ENCODE measurements at places on chromosomes 3 and 15.

DNA sequence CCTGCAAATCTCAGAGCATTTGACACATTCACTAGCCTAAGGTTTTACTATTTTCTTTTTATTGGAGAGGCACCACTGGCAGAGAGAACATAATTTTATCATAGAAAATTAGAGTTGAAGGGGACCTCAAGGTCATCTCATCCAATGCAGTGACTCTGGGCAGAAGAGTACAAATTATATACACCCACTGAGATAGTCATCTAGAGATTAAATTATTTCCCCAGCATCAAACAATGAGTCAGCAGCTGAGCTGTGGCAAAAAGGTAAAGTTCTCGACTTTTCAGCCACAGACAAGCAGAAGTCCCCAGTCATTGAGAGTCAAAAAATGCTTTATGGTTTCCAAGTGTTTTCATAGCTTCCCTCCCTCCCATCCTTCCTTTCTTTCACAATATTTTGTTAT lies 39.3 kb upstream of the SEMA6D start:
- DNase-seq = no peak

DNA sequence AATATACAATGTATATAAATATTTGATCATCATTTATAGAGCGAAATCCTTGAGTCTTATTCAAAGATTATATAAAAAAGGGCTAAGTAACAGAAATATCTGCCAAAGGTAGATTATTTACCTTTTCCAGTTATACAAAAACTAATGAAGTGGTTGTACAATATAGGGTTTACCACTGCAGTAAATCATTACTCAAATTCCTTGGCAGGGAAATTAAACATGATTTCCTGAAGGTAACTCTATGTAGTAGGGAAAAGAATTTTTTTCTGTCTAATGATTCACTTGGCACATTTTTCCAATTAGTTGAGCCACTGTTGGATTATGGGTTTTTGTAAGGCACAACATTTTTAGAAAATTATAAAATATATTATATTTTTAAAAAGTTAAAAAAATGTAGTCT lies 129.6 kb downstream of the NR2F2 start:
- no peak for DNase-seq

DNA sequence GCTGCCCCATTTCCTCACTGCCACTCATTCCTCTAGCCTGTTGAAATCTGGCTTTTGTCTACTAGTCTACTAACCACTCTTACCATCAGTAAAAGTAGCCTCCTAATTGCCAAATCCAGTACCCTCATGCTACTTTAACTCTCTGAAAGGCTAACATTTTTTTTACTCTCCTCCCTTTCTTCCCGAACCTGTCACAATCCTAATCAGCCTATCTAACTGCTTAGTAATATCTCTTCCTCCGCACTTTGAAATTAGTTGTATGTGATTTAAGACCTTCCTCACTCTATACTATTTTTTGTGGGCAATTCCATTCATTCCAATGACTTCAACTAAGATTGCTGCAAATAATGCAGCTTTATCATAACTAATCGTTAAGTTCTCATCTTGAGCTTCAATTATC lies 3.7 kb downstream of the SENP7 start:
- no peak for DNase-seq

GRCh38 chr3:71397046-71397445 lies 186.5 kb downstream of the FOXP1 start:
- DNase-seq = no peak

DNA sequence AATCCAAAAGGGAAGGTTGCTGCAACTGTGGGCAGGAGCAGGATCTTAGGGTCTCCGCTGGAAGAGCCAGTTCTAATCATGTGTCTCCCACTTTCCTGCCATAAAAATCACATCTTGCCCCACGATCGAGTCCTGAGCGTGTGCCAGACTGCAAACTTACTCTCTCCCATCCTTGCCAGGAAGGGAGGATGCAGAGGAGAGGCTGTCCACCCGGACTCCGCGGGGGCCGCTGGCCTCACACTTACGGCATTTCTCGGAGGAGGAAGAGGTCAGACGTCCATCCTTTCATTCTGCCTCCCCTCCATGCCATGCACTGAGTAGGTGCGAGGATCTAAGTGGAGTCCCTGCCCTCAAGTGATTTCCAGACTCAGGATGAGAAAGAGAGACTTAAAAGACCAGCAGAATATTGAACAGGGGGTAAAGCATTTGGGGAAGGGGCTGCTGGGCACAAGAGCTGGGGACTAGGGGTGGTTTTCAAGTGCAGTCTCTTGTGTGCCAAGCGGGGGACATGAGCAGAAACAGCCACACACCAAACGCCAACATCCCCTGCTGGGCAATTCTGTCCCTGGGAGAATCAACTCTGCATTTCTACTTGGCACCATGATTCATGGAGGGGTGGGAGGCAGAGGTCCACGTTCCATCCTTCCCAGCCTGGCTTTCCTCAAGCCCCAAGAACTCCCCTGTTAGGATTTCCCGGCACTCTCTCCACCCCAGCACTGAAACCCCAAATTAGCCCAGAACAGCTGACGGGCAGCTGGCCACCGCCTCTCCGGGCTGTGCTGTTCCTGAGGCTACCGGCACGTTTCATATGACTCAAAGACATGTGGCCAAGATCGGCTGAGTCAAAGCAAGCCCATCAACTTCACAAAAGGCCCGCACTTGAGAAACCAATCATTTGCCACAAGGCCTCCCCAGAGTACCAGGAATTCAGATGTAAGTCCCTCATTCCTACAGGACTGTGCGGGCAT lies 11.6 kb downstream of the OXTR start:
- DNase-seq = no peak

DNA sequence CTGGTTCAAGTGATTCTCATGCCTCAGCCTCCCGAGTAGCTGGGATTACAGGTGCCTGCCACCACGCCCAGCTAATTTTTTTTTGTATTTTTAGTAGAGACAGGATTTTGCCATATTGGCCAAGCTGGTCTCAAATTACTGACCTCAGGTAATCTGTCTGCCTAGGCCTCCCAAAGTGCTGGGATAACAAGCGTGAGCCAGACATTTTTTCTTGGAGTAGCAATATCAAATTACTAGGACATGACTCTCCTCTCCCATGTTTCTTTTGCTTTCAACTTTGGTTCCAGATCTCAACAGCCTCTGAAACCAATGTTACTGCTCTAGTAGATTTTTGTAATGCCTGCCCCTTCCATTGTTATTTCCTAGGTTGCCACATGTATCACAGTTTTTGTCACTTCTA lies 462.0 kb downstream of the GBE1 start:
- no peak for DNase-seq

DNA sequence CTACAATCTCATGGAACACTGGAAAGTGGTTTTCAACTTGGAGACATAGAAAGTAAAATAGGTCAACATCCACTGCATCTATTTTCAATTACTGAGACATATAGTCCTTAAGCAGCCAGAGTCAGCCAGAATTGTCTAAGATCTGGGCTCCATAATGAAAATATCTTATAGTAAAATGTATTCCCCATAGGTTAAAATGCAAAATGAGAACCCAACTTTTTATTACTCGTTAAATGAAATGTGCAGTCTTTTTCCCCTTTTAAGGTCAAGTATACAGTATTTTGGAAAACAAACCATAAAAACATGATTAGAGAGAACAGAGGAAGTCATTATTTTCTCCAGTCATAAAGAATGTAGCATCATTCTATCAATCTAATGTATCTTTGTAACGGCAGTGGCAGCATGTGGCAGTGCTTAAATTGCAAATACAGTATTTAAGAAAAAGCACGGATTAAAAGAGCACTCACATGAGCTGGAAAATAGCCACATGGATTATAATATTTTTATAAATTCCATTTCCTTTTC lies 64.4 kb upstream of the CPB1 start:
- no peak for DNase-seq

- peak; percentile 27 for DNase-seq
These were observed 23.1 kb downstream of the BHLHE40 start for GRCh38 chr3:5002174-5002870.

GRCh38 chr3:123449102-123449996 lies 459 bp upstream of the ADCY5 start:
- no peak for DNase-seq

DNA sequence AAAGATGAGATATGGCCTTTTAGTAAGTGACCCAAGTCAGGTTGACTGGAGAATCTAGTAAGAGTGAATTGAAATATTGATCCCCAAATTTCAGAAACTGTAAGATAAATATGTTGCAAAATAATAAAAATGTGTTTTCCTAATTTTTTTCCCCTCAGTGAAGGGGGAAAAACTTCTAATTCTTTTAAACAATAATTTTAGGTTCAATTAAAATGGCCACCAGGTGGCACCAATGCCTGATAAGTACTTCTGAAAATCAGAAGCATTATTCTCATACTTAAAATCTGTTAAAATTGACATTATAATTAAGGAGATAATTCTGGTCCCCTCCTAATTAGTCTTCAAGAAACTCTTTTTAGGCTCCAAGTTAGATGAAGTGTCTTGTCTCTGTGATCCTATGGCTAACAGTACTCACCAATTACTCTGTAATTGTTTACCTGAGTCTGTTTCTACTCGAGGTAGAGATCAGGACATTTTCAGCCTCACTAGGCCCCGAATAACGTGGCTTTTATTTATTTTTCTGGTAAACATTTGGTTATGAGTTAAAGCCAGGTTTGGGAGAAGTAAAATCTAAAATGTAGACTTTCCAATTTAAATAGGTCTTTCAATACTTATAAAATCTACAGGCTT lies 52.6 kb downstream of the NMD3 start:
- DNase-seq = no peak

DNA sequence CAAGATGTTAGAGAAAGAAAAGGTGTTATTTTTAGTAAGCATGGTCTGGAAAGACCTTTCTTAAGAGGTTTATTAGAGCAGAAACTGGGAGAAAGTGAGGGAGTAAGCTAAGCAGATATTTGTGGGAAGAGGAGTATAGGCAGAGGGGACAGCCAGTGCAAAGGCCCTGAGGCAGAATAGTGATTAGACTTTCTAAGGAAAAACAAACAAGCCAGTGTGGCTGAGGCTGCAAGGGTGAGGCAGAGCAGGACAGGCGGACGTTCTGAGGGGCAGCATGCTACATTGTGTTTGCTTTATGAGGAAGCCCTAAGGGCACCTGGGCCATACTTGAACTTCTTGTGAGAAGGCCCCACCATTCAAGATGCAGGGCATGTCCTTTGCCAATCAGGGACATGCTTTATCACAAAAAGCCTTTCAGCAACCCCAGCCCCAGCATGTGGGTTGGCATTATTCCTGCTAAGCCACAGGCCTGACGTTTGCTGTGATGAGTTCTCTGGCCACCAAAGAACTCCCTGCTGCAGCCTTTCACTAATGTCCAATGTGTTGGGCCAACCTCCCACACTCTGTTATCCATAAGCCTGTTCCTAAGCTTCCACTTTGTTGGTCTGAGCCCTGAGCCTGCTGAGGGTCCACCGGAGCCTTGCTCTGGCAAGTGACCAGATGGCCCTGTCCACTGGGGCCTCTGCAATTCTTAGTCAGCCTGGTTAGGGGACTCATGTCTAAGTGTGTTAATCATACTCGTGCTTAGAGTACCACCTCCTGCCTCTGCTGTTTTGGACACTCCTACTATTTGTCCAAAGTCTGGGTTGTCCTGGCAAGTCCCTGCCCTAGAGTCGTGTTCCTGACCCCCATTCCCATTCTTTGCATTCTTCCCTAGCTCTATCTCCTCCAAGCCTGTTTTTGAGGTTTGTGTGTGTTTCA lies 209.9 kb upstream of the CTNNB1 start:
- no peak for DNase-seq

- DNase-seq = no peak
These were observed at the start of gene PPM1L for GRCh38 chr3:160755776-160756304. TSS of gene PPM1L (plus strand) at chr3:160756231.

- DNase-seq = no peak
These were observed 1014.7 kb upstream of the CFAP20DC start for GRCh38 chr3:60064210-60065178.

DNA sequence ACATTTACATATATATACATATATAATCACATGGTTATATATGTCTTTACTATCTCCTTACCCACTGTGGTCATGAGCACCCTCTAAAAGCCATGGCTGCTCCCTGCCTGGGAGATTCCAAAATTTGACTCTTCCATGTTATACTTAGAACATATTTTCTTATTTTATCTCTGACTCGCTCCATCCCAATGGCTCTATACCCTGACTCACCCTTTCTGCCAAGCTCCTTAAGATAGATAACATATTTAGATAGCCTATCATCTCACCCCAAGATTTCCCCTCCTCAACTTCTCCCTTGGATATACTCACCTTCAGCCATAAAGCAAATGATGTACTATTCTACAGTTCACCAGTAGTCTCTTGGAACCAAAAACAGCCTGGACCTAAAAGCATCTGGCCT lies 65.1 kb downstream of the CD200R1L start:
- DNase-seq = no peak
